Colonic mucosa (tissue), 4 donors: ENCODE measurements at places on chromosomes 4 and X. TPM values are rescaled to one million over a fixed set of nuclear protein-coding genes. Genes with fewer than 3 reads are reported as not detected.

- DNase-seq, result no peak
Measured at GRCh38 chrX:49179358-49179757, 6.8 kb downstream of the PRICKLE3 start.

The PCDH18 gene
- total RNA-seq, result 8.8 TPM

- DNase-seq, result no peak
Measured at GRCh38 chr4:156312261-156312847, 358.7 kb upstream of the CTSO start.

DNA sequence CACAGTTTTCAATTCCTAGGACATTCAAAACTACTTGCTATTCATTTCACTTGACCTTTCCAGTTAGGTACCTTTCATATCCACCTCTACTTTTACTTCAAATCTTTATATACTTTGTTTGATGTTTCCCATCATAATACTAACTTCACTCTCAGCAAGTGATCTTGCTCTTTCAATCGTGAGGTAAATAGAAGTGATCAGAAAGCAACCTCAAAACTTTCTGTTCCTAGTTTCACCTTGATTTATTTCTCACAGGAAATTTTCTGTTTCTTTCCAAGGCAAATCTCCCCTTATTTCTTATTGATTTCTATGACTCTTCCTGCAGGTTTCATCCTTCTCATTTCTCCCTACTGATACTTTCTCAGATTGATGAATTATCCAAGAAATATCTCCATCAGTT lies 623.5 kb downstream of the FSTL5 start:
- no peak for DNase-seq

DNA sequence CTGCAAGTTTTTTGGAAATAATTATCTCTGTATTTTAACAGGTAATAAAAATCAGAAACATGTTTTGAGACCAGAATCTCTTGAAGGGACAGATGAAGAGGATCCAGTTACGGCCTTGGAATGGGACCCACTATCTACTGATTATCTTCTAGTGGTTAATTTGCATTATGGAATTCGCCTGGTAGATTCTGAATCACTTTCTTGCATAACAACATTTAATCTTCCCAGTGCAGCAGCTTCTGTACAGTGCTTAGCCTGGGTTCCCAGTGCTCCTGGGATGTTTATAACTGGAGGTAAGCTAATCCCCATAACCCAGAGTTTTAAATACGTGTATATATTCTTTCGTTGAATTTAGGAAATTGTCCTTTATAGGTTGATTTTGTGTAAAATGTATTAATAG lies 59.4 kb downstream of the WDR17 start:
- no peak for DNase-seq

DNA sequence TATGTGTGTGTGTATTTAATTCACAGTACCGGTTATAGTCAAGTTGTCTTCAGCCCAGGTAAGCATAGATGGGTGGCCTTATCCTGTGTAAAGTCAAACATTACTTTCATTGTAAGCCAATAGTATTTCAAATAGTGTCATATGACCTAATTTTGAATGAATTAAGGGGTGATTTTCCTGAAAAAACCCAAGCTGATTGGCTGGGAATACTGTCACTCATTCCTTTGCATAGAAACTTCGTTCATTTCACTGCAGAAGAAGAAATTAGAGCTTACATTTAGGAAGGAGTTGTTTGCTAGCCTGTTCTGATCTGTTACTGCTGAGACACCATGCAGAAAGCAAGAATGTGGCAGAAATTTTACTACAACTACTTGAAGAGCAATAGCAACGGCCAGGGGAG lies 45.4 kb downstream of the SMARCAD1 start:
- no peak for DNase-seq

DNA sequence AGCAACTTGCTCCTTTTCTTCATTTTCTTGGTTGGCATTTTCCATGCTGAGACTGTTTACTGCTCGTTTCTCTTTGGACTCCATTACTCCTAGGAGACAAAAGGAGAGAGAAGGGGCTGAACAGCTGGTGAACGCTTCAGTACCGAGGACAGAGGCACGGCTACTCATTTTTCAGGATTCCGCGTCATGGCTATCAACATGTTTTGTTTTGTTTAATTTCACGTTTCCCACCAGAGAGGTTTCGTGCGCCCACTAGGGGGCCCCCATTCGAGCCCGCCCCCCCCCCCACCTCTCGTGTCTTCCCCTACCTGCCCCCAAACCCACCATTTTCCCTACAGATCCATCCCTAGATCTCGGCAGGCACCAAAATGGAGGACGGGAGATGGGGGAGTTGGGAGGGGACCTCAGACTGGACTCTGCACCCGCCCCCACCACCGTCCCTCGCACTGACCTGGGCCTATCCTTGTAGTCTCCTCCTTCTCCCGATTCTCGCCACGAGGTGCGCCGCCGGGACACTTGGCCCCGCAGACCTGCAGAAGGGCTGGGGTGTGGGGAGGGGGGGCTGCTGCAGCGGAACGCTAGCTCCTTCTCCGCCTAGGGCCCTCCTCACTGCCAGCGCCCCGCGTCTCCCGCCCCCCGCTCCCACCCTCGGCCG lies 653 bp downstream of the BEX1 start:
- DNase-seq, result no peak

- DNase-seq, result no peak
Measured at GRCh38 chr4:55364691-55365344, 18.8 kb downstream of the SRD5A3 start.

The AKAP14 gene
- total RNA-seq, result not detected

DNA sequence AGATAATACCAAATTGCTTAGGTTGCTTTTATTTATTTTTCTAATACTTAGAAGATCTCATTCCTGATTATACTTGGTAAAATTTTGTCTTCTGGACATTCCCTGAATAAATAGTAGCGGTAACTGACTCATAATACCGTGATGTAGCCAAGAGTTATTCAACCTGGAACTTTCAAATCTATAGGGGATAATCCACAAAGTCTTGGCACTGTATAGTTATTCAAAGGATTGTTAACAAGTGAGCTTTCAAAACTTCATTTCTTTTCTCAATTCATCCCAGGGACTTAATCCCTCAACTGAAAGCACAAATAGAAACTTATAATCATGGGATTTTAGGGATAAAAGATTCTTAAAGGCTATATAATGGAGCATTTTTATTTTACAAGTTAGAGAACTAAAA lies 1383.3 kb downstream of the FAM133A start:
- no peak for DNase-seq

DNA sequence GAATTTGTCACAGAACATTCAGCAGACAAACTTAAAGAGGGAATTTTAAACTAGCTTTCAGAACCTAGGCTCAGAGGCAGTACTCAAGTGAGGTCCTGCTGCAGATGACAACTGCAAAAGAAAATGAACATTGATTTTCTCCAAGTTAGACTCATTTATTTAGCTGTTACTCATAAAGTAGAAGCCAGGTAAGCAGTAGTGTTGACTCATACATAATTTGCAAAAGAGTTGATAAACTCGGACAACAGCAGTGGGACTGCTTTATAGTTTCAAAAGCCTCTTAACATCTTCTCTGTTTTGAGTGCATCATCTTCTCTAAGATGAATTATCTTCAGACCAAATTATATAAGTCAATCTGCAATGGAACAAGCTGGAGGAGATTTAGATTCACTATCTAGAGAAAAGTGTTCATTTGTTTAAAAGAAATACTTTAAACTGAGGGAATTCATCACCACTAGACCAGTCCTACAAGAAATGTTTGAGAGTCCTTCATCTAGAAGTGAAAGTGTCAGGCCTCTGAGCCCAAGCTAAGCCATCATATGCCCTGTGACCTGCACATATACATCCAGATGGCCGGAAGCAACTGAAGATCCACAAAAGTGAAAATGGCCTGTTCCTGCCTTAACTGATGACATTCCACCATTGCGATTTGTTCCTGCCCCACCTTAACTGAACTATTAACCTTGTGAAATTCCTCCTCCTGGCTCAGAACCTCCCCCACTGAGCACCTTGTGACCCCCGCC lies 49.5 kb downstream of the COQ2 start:
- no peak for DNase-seq

The TMEM128 gene
- total RNA-seq, result 16.9 TPM

GRCh38 chr4:54707406-54707805 lies 49.6 kb downstream of the KIT start:
- no peak for DNase-seq
